Fibroblast of skin of left biceps (primary cell): ENCODE measurements at places on chromosomes 11 and 22.

GRCh38 chr11:124674168-124674517 is 439 bp downstream of the SPA17 start:
- DNase-seq: no peak

GRCh38 chr11:17851697-17852096 is 117.1 kb downstream of the KCNC1 start:
- DNase-seq: no peak

DNA sequence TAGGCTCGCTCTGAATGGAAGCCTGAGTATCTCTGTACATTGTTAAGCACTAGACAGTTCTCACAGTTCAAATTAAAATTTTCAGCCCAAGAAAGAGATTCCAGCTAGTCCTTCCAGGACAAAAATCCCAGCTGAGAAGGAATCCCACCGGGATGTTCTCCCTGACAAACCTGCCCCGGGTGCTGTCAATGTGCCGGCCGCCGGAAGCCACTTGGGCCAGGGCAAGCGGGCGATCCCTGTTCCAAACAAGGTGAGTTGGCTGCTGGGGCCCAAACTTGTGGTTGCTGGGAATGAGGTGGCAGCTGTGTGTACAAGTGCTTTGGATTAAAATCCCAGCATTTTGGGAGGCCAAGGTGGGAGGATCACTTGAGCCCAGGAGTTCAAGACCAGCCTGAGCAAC is 15.4 kb downstream of the GTSE1 start:
- no peak for DNase-seq

- DNase-seq: peak; percentile 35
Observed at GRCh38 chr11:61187505-61188130, 15.7 kb upstream of the PGA3 start.

DNA sequence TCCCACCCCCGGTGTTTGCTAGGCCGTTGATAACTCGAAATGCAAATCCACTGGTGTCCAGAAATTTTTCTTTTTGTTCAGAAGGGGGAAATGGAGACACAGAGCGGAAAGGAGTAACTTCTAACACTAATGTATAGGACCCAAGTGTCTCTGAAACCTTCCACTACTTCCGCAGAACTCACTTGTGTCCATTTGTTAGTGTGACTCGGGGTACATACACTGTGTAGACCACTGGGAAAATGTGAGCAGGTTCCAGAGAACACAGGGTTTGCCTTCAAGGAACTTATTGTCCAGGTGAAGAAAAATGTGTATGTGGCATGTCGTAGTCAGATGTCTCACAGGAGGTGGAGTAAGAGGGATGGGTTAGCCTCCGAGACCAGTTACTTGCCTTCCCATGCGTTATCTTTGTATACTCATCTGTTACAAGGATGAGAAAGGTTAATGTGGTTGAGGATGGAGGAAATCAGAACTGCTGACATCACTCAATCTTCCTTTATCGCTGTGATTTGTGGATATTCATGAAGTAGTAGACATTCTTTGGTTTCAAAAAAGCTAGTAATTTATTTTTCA is 857 bp downstream of the ARCN1 start:
- no peak for DNase-seq

DNA sequence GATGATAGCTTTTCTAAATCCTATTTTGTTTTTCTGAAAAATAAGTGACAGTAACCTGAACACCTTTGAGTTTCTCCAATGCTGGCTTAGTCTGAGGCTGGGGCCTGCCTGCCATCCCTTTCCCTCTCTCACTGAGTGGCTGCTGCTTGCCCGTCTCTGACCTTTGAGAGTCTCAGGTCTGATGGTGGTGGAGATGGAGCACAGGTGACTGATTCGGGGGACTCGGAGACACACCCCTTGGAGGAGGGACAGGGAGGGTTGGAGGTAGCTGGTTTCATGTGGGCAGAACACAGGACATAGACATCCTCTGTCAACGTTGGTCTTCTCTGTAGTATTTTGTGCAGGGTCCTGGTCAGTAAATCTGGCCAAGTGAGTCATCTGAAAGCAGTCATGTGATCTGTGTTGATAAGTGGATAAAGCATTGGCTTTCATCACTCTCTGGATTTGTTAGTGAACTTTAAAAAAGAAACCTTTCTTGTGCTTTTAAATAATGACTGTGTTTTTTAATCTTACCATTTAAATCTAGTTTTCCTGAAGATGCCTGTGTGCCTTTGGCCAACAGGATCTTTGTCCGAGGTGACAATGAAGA is 47.1 kb upstream of the CLDN5 start:
- DNase-seq: no peak

DNA sequence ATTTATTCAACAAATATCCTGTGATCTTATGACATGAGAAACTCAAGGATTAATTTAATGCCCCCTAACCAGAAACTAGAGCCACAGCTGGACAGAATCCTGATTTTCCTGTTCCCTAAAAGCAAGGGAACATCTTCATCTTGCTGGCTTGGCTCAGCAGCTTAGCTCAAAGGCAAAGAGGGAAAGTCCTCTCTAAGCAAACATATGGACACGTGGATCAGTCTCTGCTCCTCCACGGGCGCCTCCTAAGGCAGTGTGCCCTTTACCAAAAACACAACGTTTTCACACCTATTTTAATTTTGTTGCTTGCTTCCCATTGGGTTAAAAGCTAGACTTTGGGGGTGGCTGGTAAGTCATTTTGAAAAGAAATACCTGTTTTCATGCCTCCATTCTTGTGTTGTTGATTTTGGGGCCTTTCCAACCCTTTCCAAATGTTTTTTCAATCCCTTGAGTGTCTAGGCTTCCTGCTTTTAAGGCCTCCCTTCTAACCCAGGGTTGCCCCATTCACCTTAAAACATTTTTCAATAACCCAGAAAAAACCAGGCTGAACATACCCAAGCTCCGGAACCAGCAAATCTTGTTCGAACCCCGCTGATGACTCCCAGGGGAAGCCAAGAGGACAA is 15.5 kb downstream of the SLC1A2 start:
- DNase-seq: no peak

DNA sequence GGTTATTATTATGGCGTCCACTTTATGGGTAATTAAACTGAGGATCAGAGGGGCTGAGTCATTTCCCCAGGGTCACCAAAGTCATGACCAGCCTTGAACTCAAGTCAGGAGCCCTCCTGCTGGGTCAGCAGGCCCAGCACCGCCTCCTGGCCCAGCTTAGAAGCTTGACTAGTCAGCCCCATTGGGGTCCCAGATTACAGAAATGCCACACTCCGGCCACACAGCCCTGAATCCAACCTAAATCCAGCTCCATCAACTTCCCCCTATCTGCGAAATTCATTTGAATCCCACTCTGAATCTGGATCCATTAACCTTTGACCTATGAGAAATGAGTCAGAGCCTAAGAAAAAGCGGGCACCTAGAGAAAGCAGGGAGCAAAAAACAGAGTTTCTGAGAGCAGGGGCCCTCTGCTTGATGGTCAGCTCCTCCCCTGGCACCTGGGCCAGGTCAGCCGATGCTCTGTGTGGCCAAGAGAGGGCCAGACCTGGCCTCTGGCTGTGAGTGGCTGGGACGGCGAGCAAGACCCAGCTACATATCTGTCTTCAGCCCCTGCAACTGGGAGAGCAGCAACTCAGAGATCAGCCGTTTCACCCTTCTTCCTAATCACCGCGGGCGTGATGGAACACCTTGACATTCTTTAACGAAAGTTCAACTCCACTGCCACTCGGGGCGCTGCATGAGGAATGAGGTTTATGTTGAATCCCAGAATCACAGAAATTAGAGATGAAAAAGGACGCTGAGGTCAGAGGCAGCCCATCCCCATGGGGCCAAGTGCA is 196.1 kb downstream of the TRIM29 start:
- DNase-seq: no peak

DNA sequence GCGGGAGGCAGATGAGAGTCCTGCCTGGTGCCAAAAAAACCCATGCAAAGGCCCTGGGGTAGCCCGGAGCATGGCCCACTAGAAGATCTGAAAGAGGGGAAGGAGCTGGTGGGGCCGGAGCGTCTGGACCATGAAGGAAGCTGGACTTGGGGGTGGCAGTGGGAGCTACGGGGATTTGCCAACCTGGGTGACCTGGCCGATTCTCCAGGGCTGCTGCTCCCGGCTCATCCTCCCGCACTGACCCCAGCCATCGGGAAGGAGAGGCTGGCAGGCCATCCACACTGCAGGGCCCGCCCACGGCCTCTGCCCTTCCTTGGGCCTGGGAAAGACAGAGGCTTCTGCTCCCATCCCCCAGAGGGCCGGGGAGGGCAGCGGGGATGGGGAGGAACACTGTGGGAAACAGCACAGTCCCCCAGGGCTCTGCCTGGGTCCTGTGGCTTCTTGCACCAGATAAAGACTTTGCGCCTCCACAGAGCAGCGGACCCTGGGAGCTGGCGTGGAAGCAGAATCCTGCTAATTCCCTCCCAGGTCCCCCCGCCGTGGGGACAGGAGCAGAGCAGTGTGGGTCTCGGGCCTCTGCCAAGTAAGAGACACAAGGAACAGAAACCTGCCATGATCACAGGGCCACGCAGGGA is 87.1 kb upstream of the LINC01488 start:
- DNase-seq: no peak

DNA sequence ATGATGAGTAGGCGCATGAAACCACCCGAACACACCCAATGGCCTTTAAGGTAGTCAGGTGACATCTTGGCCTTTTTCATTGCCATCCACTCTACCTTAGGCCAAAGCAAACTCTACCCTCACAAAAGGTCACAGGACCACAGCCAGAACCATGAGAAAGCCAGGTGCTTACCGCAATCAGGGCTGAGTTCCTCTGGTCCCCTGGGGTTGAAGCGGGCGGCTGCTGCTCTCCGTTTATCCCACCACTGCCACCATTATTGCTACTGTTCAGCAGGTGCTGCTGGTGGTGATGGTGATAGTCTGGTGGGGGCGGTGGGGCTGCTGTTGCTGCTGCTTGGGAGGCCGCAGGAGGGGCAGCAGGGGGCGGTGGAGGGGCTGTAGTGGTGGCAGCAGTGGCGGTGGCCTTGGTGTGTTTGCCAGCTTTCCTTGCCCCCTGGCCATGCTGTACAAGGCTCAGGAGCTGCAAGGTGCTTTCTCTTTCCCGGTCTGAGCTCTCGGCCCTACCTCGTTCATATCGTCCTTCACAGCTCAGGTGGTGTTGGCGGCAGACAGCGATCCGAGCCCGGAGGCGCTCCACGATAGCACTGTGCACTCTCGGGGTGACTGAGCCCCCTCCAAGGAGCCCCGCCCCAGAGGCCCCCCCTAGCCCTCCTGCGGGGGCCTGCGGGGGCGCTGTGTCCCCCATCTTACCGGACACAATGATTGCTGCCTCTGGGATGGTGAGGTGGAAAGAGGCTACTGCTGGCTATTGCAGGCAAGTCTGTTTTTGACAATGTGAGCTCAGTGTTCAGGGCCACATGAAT is 1.6 kb downstream of the MAML2 start:
- DNase-seq: no peak

- DNase-seq: no peak
Observed at GRCh38 chr11:66766681-66767080, 37.7 kb upstream of the SPTBN2 start.

DNA sequence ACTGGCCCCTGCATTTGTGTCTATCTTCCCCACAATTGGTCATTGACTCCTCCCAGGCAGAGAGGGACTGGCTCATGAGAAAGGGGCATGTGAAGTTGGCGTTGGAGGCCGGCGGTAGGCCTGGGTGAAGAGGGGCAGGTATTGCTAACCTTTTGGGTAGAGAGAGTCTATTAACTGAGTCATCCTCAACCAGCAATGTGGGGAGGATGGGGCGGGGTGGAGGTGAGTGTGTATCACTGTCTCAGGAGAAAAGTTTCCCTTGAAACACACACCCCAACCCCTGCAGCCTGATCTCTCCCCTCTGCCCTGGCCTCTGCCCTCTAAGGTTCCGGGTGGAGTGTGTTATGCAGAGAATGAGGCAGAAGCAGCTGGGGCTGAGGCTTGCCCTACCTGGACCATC is 60.1 kb upstream of the PHF21B start:
- DNase-seq: no peak

GRCh38 chr11:118437208-118438125 is 1.2 kb downstream of the KMT2A start:
- no peak for DNase-seq

- DNase-seq: no peak
Observed at GRCh38 chr11:30485756-30486155, 100.4 kb downstream of the MPPED2 start.

DNA sequence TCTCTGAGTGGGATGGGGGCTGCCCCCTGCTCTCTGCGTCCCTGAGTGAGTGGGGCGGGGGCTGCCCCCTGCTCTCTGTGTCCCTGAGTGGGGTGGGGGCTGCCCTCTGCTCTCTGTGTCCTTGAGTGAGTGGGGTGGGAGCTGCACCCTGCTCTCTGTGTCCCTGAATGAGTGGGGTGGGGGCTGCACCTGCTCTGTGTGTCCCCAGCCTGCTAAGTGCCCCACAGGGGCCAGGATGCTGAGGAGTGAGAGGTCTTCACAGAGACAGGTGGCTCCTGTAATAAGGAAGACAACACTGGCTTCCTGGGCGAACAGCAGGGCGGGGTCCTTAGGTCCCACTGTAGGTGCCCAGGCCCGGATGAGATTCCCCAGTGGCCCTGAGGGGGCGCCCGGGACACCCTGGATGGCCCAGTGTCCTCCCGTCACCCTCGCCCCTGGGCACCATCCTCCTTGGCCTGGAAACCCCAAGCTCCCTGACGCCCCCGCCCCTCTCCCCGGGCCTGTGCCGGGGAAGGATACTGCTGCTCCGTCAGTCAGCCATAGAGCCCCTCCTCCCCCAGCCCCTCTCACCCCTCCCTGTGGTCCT is 3.8 kb upstream of the CCDC188 start:
- DNase-seq: no peak

DNA sequence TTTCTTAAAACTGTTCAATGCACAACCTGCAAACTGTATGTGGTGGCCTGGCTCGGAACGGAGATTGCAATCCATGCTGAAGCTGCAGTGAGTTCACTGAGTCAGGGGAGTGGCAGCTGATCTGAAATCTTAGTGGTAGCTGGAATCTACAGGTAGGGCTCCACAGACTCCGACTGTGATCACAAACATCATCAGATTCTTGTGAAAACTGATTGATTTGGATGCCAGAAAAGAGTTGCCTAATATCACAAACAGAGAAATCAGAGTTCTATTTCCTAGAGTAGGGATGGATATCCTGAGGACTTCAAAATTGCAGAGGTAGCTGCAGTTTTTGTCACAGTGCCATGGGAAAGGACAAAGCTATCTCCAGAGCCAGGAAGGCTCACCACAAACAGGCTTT is 57.5 kb upstream of the SC5D start:
- DNase-seq: no peak

DNA sequence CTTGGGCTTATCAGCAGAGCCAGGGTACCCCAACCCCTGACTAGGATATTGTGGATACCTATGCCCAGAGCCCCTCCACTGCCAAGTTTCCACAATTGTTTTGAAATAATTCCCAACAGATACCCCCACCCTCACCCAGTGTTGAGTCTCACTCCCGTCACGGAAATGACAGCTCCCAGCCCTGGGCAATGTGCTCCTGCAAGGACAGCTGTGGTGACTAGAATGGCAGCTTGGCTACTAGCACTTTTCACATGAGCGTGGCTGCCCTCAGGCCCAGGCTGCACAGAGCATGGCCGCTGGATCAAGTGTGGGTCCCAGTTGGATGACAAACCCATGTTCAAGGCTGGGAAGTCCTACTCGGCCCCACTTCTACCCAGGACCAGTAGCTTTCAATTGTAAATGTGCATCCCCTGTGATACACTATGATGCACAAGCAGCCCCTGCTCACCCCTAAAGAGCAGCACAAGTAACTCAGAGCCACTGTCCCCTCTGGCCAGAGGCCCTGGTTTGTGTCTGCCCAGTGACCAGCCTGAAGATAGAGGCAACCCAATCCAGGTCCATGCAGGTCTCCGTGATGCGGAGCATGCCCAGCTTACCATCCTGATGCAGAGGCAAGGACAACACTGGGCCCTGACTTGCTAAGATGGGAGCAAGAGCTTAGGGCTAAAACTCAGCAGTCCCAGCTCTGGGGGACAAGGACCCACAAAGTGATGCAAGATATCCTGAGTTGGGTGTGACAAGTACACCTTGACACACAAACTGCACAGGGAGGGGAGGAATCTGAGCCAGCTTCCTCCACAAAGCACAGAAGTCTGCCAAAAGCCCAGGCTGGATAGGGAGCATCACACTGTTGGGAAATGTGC is 13.2 kb downstream of the KCNQ1OT1 start:
- no peak for DNase-seq
